NCI-H524 treated with DMSO at 0.1 percent for 48 hours (cell line): ENCODE measurements at places on chromosomes 3 and 15.

DNA sequence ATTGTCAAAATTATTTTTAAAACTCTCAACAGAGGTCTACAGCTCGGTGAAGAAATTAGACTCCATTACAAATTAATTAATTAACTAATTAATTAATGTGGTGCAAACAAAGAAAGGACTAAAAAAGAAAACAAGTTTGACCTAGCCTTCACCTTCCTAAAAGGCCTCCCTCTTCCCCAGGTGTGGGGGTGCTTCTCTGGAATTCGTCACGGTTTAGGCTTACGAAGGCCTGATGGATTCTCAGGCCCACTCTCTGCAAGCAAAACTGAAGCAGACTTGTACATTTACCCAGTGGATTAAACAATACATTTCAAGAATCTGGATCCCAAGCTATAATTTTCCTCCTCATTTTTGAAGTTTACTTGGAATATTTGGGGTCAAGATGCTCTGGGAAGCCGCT is 88.6 kb downstream of the TM4SF4 start:
- no peak for DNase-seq

DNA sequence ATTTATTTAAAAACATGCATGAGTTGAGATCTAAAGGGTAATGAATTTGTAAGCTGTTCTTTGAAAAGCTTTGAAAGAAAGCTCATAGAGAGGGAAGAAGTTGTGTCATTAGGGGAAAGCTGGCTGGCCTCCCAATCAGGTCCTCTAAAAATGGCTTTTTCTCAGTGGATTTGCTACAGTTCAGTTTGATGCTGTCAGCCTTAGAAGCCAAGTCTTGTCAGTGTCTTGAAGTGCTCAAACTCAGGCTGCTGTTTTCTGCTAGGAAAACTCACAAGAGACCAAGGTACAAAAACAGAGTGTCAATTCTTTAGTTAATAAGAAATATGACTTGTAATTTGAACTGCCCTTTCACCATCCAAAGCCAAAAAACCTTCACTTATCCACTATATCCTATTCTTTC is 243.8 kb downstream of the OTOL1 start:
- no peak for DNase-seq

DNA sequence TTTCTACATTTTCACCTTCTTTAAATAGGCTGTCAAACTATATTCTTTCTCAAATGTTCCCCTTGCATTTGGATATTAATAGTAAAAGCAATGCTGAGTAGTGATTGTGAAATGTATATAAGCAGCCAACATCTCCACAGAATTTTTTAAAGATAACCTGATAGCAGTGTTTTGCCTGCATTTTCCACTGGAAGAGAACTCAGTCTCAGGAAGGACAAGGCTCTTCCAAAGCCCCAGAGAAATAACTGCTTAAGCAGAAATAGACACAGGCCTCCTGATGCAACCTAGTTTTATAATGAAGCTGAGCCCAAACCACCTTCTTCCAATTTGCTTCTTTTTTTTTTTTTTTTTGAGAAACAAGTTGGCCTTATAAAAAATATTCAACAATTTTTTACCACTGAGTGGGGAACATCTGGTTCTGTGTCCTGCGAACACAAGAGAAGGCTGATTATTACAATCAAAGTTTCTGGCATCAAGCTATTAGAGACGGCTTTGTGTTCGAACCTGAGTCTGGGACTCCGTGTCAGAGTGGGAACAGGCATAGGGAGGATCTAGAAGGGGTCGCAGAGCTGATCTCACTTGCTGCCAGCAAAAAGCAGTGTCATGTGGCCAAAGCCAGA is 332.5 kb upstream of the TBL1XR1 start:
- no peak for DNase-seq

GRCh38 chr3:112140584-112140983 is 7.5 kb upstream of the GCSAM start:
- DNase-seq = no peak

DNA sequence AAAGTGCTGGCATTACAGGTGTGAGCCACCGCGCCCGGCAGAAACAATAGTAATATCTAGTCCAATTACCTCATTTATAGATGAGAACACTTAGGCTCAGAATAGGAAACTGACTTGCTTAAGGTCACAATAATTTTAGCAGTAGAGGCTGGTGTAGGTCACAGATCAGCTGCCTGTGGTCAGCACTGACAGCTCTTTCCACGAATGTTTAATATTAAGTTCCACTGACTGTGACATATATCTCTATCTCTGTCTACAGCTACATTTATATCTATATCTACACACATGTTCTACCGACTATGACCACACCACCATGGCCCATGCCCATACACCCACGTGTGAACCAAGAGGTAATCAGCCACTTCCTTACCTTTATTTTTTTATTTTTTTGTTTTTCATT is 40.2 kb upstream of the DLG1 start:
- no peak for DNase-seq

DNA sequence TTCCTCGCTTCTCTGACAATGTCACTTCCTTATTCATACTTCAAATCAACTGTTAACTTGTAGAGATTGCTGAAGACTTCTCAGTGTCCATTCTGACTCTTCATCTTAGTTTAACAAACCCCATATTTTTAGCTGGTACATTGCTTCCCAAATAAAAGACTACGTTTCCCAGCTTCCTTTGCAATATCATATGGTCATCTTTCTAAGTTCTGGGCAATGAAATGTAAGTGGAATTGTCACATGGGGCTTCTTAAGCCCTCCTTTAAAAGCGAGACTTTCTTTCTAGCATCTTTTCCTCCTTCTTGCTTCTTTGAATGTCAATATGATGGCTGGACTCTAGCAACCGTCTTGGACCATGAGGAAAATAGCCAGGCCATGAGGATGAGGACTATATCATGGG is 239.0 kb downstream of the ZNF621 start:
- DNase-seq = no peak

DNA sequence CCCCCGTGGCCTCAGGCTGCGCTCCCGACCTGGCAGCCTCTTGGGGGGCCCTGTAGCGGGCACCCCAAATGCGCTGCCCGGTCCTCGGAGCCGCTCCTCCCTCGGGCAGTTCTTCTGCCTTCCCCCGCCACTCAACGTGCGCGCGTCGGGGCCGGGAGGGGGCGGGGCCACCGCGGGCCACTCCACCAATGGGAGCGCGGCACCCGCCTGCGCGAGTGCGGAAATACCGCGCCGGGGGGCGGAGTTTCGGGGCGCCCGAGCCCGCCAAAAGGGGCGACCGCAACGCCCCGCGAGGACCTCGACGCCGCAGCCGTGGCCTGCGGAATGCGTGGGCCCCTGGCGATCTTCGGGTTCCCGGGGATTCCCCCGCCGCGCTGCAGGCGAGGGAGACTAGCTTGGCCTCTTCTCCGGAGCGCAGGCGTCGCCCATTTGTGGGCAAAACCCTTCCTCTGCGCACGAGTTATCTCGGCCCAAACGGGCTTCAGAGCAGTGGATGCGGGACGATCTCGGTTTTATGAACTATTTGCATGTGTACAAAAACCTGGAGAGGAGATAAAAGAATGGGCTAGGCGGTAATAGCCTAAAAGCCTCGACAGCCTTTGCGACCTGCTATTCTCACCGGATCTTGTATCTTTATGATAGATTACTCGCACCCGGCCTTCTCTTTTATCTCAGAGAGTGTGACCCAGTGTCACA is at the start of gene TASOR:
TSS of gene TASOR (minus strand) at position 144 of the 696 bp plus-strand sequence. CDS start 259 bp downstream, outside the sequence.
- no peak for DNase-seq

DNA sequence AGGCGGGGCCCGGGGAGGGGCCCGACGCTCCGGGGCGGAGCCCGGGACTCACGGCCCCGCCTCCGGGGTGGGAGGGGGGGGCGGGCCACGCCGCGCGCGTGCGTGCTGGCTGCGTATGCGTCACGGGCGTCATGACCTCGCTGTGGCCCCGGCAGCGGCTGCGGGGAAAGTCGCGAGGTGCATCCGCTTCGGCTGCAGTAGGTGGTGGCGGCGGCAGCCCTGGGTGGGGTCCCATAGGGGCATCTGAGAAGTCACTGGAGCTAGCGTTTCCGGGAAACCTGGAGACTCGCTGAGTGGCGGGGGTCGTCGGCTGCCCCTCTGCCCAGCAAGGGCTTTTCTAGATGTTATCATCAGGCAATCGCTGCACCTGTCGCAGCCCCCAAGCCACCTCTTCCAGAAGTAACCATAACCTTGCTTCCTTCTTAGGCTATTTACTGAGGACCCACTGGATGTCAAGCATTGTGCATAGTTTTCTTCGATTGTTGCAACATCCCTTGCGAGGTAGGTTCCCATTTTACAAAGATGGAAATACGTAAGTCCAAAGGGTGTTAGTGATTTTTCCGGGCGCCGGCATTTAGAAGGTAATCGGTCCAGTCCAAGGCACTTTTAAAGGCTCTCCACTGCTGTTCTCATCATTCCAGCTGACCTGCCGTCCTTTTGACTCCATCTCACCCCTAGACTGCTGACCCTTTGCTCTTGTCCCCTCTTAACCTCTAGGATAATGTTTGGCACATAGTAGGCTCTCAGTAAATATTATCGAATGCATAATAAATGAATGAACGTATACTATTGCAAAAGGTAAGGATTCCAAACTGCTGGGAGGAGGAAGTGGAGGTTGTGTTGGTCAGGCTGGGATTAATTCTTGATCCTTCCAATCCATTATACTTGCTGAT is at the start of gene GDPGP1:
TSS of gene GDPGP1 (plus strand) at position 114 of the 893 bp plus-strand sequence. CDS start 6,700 bp downstream, outside the sequence.
- DNase-seq = no peak

- no peak for DNase-seq
Measured at GRCh38 chr3:30114918-30115317, 491.5 kb upstream of the TGFBR2 start.

GRCh38 chr3:122357828-122358702 is 25.0 kb downstream of the MIX23 start:
- no peak for DNase-seq

- DNase-seq = no peak
Measured at GRCh38 chr3:171803044-171803443, 7.2 kb downstream of the PLD1 start.

GRCh38 chr15:81407718-81408117 is 33.7 kb upstream of the TMC3 start:
- DNase-seq = no peak

DNA sequence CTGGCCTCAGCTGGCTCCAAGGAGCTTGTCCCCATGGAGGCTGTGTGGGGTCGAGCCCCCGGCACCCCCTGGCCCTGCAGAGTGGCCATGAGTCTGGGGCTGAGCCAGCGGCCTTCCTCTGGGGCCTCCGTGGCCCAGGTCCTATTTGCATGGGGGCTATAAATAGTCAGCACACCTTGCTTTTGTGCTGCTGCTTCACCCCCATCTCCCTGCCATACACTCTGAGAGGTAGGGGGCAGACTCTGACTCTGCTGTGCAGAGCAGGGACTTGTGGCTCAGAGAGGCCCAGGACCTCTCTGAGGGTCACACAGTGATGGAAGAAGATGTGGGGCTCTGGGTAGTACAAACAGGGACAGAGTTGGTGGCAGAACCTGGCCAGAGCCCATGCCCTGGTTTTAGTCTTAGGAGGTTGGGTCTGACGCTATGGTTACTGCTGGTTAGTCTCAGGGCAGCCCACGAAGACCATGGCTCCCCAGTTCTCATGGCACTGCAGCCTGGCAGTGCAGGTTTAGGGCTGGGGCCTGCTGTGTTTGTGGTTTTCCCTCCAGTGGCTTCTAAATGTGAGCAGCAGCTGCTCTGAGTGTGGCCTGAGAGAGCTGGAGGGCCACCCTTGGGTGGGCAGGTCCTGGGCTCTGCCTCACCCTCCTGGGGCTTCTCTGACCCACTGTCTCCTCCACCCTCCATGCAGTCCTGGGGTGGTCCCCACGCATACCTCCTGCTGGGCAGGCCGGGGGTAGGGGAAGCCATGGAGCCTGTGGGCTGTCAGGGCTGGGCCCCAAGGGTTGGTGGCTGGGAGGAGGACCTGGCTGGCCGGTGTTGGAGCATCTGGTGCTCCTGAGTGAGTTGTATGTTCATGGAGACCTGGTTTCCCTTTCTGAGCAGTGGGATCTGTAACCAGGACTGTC is 13.6 kb downstream of the PRKCD start:
- no peak for DNase-seq

- peak; percentile 21 for DNase-seq
Measured at GRCh38 chr3:129829640-129830039, 63.9 kb downstream of the TMCC1 start.
